ENCODE measurements at places on chromosomes 5 and 9. TPM values are rescaled to one million over a fixed set of nuclear protein-coding genes. Genes with fewer than 3 reads are reported as not detected.

Gene HAPLN1
- total RNA-seq: not detected

Gene ITGA2
- 0.43 TPM for total RNA-seq

Gene PRUNE2
- 3.3 TPM for total RNA-seq

Gene CCIN
- total RNA-seq: not detected

Gene WNT8A
- not detected for total RNA-seq

Gene RANBP3L
- 5.0 TPM for total RNA-seq

Gene ANKRD34B
- total RNA-seq: not detected

Gene WNK2
- total RNA-seq: 0.43 TPM

DNA sequence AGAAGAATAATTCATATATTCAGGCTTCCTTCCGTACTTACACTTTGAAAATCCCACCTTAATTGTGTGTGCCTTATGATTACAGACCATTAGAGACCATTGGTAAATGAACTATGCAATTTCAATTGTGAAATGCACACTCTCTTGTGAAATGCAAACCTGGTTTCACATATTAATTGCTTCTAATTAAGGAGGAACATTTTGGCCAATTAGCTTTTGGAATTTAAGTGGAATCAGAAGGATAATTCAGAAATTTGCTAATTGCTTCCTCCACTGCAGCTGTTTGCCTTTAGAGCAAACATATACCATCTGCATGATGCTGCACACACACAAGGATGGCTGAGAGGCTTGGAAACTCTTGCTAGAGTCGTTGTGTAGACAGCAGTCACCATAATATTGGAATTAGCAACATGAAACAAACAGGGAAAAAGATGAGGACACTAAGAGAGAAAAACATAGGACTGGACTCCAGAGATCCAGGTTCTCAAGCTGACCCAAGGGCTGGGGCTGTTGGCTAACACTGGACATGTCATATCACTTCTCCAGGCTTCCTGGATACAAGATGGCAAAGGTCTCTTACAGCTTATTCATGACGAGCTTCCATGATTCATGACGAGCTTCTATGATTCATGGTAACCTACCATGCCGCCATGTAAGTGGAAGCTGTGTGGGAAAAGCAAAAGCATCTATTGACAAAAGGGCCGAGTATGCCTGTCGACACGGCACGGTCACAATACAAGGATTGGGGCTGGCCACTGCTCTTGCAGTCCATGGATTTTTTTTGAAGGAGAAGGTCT, 78.0 kb downstream of the PTCH1 start:
- H3K27me3 ChIP-seq: no peaks in the 10 kb centered on the region
- DNase-seq: no peak
- no peaks in the 10 kb centered on the region for H3K4me1 ChIP-seq
- no peak overlapping the region for H3K27ac ChIP-seq

DNA sequence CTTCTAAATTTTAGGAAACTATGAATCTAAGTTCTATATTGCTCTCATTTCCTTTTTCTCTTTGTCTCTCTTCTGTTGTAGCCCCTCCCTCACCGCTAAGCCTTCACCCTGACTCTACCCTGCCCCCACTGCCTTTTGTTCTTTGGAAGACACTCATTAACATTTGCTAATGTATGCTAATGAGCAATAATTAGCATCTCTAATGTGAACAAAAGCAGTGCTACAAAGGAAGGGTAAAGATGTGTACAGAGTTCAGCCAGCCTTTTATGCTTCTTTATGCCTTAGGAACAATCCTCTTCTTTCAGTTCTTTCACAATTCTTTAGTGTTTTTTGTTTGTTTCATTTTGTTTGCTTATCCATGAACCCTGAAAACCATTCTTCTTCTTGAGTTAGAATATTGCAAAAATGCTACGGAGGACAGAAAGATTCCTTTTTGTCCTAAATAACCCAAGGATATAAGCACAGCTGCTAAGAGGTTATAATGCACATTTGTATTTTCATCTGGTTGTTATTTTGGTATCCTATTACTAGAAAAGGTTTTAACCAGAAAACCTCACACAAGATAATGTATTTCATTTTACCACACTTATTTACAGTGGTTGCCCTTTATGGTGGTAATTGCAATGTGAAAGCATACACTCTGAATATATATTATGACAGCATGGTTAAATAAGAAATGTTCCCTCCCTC, 159.3 kb downstream of the TMC1 start:
- no peak for DNase-seq
- no peaks in the 10 kb centered on the region for H3K4me1 ChIP-seq
- H3K27ac ChIP-seq: no peak overlapping the region
- H3K4me3 ChIP-seq: no peak overlapping the region
- no peaks in the 10 kb centered on the region for H3K36me3 ChIP-seq

DNA sequence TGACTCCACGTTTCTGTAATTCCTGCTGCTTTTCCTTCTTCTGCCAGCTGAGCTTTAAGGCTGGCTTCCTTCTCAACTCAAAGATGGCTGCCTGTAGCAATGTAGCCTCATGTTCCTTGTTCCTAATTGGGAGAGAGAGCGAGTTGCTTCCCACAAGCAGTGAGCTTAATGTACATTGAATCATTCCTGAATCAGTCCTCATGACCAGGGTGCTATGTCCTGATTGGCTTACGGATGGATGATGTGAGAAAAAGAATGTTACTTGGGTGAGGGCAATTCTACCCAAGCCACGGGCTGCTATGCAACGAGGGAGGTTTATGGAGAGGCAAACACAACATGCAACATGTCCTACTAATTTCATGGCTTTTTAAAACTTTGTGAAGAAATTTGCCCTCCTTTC, 356.2 kb downstream of the RASEF start:
- H3K27ac ChIP-seq: no peak overlapping the region
- no peaks in the 10 kb centered on the region for H3K4me1 ChIP-seq
- H3K27me3 ChIP-seq: no peaks in the 10 kb centered on the region
- no peak overlapping the region for H3K4me3 ChIP-seq
- H3K36me3 ChIP-seq: no peaks in the 10 kb centered on the region

DNA sequence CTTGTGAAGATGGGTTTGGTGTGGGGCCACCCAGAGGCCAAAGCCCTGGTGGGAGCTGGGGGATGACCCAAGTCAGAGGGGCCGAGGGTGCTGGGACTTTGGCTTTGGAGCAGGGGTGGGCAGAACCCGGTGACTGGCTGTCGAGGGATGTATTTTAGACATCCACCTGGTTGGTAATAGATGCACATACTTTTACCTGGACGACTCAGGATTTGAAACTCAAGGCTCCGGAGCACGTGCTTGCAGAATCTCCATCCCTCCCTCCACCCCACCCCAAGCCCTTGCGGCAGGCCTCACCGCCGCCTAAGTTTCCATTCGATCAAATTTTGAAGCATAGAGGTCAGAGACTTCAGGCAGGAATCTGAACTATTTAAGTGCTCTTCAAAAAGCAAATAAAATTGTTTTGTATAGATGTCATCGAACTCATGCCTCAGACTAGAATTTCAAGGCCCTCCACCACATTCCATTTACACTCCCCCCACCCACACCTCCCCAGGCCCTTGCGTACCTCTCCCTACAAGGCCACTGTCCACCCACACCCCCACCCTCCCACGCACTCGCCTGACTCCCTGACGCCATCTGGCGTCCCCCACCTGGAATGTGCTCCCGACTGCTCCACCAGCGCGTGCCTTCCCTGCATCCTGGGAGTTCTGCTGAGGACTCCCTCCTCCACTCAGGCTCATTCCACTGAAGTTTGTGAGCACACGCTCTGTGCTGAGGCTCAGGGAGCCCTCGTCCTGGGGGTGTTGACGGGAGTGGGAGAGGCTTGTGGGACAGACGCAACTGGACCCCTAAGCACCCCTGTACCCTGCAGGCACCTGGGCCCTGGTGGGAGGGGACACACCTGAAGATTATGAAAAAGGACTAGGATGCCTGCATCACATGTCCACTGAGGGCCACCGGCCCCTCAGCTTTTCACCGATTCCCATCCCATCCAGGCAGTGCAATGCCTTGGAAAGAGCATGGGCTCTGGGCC, 56.4 kb upstream of the RPL26L1 start:
- H3K4me1 ChIP-seq: peaks cover 5% of the 10 kb centered on the region
- peak overlapping the region; percentile 95 for H3K27ac ChIP-seq
- no peaks in the 10 kb centered on the region for H3K27me3 ChIP-seq
- peak; percentile 85 for DNase-seq

GRCh38 chr5:168207450-168208029, 83.9 kb upstream of the WWC1 start:
- no peaks in the 10 kb centered on the region for H3K4me1 ChIP-seq
- no peak for DNase-seq
- no peaks in the 10 kb centered on the region for H3K27me3 ChIP-seq
- no peak overlapping the region for H3K27ac ChIP-seq
- no peak overlapping the region for H3K4me3 ChIP-seq

DNA sequence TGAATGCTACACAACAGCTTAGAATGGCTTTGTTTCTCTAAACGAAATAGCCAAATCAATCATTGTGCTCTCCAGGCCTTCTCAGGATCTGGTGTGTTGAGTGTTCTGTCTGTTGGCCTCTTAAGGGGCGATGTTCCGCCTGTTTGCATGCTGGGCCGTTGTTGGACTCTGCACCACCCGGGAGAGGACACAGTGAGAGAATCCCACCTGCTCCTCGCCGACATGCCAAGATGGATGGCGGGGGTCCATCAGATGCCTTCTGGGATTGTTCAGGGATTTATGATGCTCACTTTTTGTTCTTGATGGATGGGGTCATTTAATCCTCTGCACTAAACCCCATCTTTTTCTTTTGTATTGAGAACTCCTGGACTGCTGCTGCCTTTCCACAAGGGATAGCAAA, 159.9 kb downstream of the NTRK2 start:
- no peaks in the 10 kb centered on the region for H3K36me3 ChIP-seq
- no peaks in the 10 kb centered on the region for H3K27me3 ChIP-seq
- H3K4me1 ChIP-seq: no peaks in the 10 kb centered on the region
- no peak overlapping the region for H3K27ac ChIP-seq
- no peak overlapping the region for H3K4me3 ChIP-seq

- H3K4me1 ChIP-seq: no peaks in the 10 kb centered on the region
- no peaks in the 10 kb centered on the region for H3K36me3 ChIP-seq
- no peak overlapping the region for H3K4me3 ChIP-seq
- no peak overlapping the region for H3K27ac ChIP-seq
- H3K27me3 ChIP-seq: no peaks in the 10 kb centered on the region
- DNase-seq: no peak
Observed at GRCh38 chr5:122965111-122965510, 71.4 kb downstream of the PPIC start.

- H3K4me3 ChIP-seq: no peak overlapping the region
Observed at GRCh38 chr5:146082798-146083197, 22.6 kb downstream of the PLAC8L1 start.

GRCh38 chr5:151675611-151676313, 11.0 kb downstream of the SPARC start:
- H3K4me3 ChIP-seq: no peak overlapping the region
- H3K27ac ChIP-seq: peak overlapping the region; percentile 86
- H3K36me3 ChIP-seq: no peaks in the 10 kb centered on the region
- no peak for DNase-seq

DNA sequence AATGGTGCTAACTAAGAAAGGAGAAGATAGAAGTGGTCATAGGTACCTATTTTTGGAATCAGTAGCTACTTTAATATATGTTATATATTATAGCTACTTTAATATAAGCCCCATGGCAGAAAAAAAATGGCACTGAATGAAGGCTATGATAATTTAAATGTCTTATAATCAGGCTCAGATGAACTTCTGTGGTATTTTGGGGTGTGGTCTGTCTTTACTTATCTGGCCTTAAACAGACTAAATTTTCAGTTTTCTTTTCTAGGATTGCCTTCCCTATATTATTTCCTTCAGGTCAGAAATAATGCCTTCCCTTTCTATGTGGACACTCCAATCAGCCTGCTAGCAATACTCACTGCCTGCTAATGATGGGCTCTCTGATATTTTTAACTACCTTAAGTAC, 292.3 kb downstream of the SLF1 start:
- no peaks in the 10 kb centered on the region for H3K4me1 ChIP-seq
- H3K27ac ChIP-seq: no peak overlapping the region
- H3K27me3 ChIP-seq: no peaks in the 10 kb centered on the region
- H3K4me3 ChIP-seq: no peak overlapping the region
- H3K36me3 ChIP-seq: no peaks in the 10 kb centered on the region
- no peak for DNase-seq

- no peaks in the 10 kb centered on the region for H3K27me3 ChIP-seq
- H3K36me3 ChIP-seq: no peaks in the 10 kb centered on the region
- no peak overlapping the region for H3K4me3 ChIP-seq
- no peak overlapping the region for H3K27ac ChIP-seq
Observed at GRCh38 chr9:36559036-36559695, 13.5 kb upstream of the MELK start.

- H3K27ac ChIP-seq: no peak overlapping the region
- H3K36me3 ChIP-seq: no peaks in the 10 kb centered on the region
- H3K27me3 ChIP-seq: no peaks in the 10 kb centered on the region
- H3K4me1 ChIP-seq: peaks cover 4% of the 10 kb centered on the region
Observed at GRCh38 chr9:129363216-129363873, 185.3 kb upstream of the IER5L start.

GRCh38 chr5:10666531-10667299, 94.3 kb downstream of the DAP start:
- H3K4me3 ChIP-seq: no peak overlapping the region
- H3K4me1 ChIP-seq: no peaks in the 10 kb centered on the region
- H3K27me3 ChIP-seq: no peaks in the 10 kb centered on the region

- H3K36me3 ChIP-seq: no peaks in the 10 kb centered on the region
- H3K4me3 ChIP-seq: no peak overlapping the region
- no peak overlapping the region for H3K27ac ChIP-seq
- H3K4me1 ChIP-seq: no peaks in the 10 kb centered on the region
- DNase-seq: peak; percentile 27
Observed at GRCh38 chr9:127179633-127180441, 57.4 kb upstream of the ANGPTL2 start.

DNA sequence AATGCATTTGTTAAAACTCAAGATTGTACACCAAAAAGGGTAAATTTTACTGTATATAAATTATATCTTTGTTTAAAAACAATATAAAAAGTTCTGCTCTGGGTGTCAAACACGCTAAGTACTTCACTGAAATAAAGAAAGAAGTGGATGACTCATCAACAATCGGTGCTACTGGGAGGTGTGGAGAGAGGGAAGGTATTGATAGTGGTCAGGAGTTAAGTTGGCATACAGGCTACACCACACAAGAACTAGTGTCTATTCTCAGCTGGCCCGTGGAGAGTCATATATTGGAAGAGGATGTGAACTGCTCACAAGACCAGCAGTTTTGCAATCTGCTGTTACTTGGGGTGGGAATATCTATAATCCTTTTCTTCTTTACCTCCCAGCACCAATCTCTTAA, 145.7 kb upstream of the TRPC7 start:
- H3K4me1 ChIP-seq: no peaks in the 10 kb centered on the region
- no peak overlapping the region for H3K27ac ChIP-seq

DNA sequence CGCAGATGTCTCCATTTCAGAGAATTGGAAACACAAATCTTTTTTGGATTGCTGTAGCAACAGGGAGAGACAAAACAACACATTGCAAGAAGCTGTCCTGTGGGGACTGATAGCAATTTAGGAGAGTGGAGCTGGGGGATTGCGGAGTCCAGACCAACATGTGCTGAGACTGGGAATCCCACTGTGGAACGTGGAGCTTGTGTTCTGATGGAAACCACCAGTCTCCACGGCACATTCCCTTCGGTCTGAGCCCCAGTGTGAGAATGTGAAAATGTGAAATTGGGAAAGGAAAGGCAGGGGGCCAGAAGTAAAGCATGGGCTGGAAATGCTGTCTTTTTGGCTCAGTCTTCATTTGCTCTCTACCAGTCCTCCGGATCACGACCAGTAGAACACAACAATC, 348.8 kb upstream of the TNC start:
- no peak overlapping the region for H3K27ac ChIP-seq
- no peak for DNase-seq
- no peaks in the 10 kb centered on the region for H3K27me3 ChIP-seq
